ENCODE measurements at places on chromosomes 2 and 18. TPM values are rescaled to one million over a fixed set of nuclear protein-coding genes. Genes with fewer than 3 reads are reported as not detected.

IL36RN gene
- not detected for total RNA-seq

DNA sequence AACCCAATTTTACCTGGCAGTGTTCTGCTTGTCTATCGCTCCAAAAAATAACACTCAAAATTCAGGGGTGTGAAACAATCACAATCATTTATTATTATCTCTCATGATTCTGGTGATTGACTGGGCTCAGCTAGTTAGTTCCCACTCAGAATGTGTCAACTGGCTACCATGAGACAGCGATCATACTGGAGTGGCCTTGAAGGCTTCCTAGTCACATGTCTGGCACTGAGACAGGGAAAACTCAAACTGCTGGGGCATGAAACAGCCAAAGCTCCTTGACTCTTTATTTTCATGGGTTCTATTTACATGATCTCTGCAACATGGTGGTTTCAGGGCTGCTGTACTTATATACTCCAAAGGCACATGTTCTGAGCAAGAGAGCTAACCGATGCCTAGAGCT lies 6.2 kb upstream of the ANXA4 start:
- DNase-seq, result no peak

DNA sequence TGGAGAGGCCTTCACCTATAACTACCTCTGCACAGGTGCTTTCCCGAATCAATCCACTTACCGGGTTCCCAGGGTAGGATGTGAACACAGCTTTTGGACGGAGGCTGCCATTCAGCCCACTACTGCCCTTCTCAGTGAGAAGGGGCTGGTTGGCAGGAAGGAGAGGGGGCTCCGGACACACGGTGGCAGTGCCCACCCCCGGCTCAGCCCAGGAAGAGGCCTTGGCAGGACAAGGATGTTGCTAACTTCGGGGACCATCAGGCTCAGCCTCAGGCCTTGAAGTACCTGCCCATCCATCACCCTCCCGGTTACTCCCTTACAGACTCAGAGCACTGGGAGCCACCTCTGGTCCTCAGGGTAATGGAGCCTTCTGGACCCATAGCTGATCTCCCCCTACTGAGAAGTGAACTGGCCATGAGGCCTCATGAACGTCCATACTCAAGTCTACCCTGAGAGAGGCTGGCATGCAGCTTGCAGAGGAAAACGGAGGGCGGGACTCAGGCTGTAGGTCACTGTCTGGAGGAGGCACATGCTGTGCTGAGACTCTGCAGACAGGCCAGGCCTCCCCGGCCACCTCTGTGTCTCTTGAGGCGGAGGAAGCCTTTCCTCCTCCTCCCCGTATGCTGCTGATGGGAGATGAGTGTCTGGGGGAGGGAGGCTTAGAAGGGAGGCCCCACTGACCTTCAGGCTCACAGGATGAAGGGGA lies 191.0 kb downstream of the TWIST2 start:
- no peak for DNase-seq

- DNase-seq, result no peak
Observed at GRCh38 chr2:237345891-237346640, 67.9 kb downstream of the COL6A3 start.

GRCh38 chr2:218249691-218250090 lies 11.1 kb upstream of the GPBAR1 start:
- no peak for DNase-seq

All from neural progenitor cell (in vitro differentiated cells).